ENCODE measurements at places on chromosomes 5 and 9.

GRCh38 chr5:158634714-158635113 is 465.0 kb downstream of the EBF1 start:
- no peak for DNase-seq

GRCh38 chr5:167916261-167916691 is 375.2 kb upstream of the WWC1 start:
- peak; percentile 75 for DNase-seq

GRCh38 chr5:173056783-173057061 is 570 bp downstream of the CREBRF start:
- DNase-seq, result no peak

- no peak for DNase-seq
Measured at GRCh38 chr5:97088774-97089148, 53.6 kb downstream of the LIX1 start.

- DNase-seq, result no peak
Measured at GRCh38 chr9:101372327-101373118, 12.3 kb downstream of the BAAT start.

DNA sequence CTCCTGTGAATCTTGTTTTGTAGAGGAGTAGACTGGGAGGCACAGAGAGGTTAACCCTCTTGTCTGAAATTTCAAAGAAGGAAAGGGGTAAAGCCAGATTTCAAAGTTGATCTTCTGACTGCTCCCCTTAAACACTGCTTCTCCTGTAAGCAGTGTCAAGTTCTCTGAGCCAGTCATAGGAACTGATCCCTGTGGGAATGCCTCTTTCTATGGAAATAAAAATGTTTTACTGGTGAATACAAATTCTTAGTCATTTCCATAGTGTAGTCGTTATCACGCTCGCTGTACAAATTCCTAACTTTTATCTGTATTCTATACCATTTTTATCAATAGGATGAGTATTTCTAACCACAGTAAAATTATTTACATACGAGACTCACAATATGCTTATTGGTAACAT is 66.3 kb upstream of the PRRC1 start:
- DNase-seq, result no peak

GRCh38 chr9:79447762-79448161 is 124.0 kb upstream of the TLE4 start:
- DNase-seq, result no peak

- DNase-seq, result no peak
Measured at GRCh38 chr5:83726912-83727311, 6.3 kb upstream of the HAPLN1 start.

DNA sequence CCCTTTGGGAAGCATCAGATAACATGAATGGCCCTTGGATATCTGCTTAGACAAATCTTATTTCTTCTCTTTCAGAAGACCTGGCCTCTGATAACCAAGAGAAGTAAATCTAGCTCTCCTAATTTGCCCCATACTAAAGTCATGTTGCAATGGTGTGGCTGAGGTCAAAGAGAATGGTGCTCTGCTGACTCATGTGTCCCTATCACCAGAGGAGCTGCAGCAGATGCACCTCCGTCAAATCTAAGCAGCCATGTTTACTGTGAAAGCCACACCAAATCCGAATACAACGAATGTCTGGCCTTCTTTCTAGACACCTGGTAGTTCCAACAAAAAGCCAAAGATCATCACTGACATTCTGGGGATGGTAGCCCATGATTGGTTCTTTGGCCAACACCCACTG is 23.2 kb downstream of the RETREG1 start:
- DNase-seq, result no peak

GRCh38 chr9:93659837-93660177 is 83.4 kb downstream of the PHF2 start:
- no peak for DNase-seq

DNA sequence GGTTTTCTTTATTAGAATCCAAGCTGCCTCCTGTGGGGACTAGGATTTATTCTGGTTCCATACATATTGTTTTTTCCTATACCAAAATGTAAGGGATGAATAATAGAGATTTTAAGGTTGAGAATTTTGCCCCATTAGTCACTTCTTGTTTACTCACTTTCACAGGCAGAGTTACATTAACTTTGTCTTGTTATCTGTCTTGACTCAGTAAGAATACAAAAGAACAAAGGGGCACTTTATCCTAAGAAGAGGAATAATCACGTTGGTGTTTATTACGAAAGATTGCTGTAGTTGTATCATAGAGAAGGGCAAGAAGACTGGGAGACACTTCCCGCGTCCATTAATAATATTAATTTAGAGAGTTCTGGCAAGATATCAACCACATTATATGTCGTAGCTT is 599.7 kb upstream of the FTMT start:
- DNase-seq, result no peak

GRCh38 chr5:157004893-157005551 is 42.0 kb upstream of the TIMD4 start:
- DNase-seq, result no peak

- DNase-seq, result no peak
Measured at GRCh38 chr5:143514616-143515335, 111.3 kb upstream of the NR3C1 start.

GRCh38 chr9:120985819-120986222 is 59.2 kb upstream of the TRAF1 start:
- DNase-seq, result peak; percentile 29

DNA sequence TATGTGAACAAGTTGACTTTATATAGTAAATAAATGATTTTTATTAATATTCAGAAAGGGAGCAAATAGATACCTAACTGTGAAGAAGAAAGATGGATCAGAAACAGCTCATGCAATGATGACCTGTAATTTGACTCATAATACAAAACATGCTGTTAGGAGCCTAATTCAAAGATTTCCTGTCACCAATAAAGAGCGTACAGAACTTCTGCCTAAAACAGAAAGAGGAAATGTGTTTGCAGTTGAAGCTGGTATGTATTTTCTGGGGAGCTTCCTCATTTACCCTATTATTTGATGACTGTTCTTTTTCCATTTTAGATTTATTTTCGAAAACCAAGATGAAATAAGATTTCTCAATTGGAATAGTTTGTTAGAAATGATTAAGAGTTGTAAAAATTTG is 11.4 kb downstream of the YTHDC2 start:
- no peak for DNase-seq

DNA sequence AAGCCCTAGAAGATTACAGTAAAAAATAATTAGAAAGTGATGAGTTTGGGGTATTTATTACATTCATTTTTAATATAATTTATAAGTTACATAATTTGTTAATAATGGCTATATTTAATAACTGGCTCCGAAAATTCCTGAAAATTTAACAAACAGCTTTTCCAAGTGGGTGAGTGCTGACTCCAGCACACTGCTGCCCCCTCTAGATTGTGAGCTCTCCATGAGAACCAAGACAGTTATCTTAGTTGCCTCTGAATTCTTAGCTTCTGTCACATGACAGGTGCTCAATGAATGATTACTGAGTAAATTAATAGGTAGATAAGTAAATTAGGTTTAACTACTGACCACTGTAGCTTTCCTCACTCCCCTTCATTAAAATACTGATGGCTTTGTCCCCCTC is 7.8 kb downstream of the KLHL3 start:
- DNase-seq, result no peak

- no peak for DNase-seq
Measured at GRCh38 chr5:140345919-140346347, 470 bp downstream of the HBEGF start.

DNA sequence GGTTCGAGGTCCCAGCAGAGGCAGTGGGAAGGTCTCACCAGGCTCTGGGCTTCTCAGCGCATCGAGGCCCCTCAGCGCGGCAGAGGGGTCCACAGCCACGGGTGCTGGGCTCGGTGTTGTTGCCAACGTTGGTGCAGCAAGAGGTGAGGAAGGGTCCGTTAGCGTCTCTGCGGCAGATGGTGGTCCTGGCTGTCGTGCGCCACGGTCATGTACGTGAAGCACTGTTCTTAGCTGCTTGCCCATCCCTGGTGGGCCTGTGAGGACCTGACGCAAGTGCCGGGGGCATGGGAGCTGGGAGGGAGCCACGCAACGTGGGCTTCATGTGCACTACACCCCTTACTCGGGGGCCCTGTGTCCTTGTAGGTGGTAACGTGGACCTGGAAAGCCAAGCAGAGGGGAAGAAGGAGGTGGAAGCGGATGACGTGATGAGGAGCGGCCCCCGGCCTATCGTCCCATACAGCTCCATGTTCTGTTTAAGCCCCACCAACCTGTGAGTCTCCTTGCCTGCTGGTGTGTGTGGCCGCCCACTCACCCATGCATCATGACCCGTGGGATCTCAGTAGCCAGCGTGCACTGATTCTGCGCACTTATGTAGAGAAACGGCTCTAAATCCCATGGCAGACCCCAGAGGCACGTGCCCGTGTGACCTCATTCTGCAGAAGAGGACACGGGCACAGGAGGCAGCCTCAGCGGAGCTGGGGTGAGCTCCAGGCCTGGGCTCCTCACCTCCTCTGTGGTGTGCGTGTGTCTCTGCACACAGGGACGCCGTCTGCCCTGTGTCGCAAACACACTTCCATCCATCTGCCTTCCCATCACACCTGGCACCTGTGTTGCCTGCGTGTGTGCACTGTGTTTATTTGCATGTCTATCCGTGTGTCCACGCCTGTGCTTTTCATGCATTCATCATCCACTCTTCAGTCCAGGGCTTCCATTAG is 166.1 kb downstream of the CACNA1B start:
- DNase-seq, result no peak

GRCh38 chr9:107813287-107813686 is 323.7 kb upstream of the KLF4 start:
- no peak for DNase-seq

DNA sequence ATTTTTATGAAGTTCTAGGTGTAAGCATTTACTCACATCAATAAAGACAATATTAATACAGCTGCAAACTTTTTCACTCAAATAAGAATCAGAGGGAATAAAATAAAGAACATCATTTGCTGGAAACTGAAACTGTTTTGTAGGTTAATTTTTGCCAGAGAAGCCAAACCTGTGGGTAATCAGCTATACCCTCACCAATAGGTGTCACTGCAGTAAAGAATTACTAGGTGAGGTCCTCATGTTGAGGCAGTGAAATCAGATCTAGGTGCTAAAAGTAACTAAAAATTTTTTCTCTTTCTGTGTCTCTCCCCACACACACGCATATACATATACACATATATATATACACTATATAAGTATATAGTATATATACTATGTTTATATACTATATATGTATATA is 1016.3 kb upstream of the SEMA6A start:
- no peak for DNase-seq

DNA sequence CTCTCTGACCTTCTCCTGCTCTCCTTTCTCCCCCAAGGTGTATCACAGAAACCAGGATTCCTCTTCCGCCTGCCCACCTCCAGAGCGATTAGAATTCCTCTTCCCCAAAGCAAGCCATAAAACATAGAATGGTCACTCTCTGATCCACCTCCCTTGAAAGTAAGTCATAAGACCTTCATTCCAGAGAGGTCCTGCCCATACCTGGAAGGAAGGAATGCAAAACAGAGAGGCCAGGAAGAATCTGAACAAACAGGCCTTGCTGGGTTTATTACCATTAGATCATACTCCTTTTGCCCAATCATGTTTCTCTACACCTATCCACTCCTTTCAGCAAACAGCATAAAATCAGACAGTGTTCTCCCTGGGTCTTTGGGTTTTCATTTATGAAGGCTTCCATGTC is 21.0 kb downstream of the CDKL3 start:
- DNase-seq, result no peak

- no peak for DNase-seq
Measured at GRCh38 chr9:38233343-38233742, 159.2 kb upstream of the ALDH1B1 start.

DNA sequence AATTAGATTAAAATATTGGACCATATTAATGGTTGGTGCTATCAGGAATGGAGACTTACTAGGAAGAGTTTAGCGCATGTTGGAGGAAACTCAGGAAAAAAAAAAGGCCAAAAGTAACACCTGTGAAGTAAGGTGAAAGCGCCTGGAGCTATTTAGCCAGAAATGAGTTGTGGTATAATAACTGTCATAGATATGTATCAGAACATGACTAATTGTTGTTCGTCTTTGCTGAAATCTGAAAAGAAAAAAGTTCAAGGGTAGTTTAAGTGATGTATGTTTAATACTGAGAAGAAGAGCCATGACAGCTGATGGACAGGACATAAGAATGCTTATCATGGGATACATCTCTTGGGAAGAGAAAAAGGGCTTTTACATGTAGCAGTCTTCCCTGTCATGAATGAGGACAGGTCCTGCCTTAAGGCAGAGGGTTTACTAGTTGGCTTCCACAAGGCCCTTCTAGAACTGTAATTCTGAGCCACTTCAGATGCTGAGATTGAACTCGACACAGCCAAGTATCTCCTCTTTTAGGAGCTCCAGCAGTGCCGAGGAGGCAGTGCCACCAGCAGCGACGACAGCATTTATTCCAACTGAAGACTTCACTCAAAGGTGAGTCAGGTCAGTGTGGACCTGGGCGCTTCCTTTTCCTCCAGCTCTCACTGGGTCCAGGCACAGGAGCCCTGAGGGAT is 940 bp upstream of the CAMK4 start:
- DNase-seq, result no peak

- no peak for DNase-seq
Measured at GRCh38 chr5:170819824-170820223, 36.3 kb downstream of the GABRP start.

DNA sequence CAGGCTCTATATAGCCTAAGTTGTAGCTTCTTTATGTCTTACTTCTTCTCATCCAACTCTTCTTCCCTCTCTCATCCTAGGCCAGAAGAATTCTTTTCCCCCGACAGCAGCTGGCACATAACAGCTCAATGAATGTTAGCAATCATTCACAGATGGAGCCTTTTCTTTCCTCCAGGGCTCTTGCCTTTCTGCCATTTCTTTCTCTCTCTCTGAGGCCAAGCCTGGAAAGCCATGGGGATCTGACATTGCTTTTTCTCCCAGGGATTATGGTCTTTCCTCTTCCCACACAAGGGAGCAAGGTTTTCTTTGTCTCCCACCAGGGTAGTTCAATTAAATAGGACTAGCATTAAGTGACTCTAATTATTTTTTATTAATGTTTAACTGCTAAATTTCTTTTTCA is 20.5 kb downstream of the SMIM15 start:
- no peak for DNase-seq

- no peak for DNase-seq
Measured at GRCh38 chr9:128940271-128940921, 7.0 kb downstream of the DOLK start.

GRCh38 chr9:19213823-19214222 is 16.7 kb upstream of the DENND4C start:
- DNase-seq, result no peak
